ENCODE measurements at places on chromosomes 16 and 17. TPM values are rescaled to one million over a fixed set of nuclear protein-coding genes. Genes with fewer than 3 reads are reported as not detected.

GP1BA gene
- polyA plus RNA-seq, result 3.5 TPM

ASB16 gene
- polyA plus RNA-seq, result 2.7 TPM

HASPIN gene
- 2.1 TPM for polyA plus RNA-seq

TBX2 gene
- 187 TPM for polyA plus RNA-seq

FASN gene
- 22.6 TPM for polyA plus RNA-seq

GFAP gene
- 0.19 TPM for polyA plus RNA-seq

CDH1 gene
- polyA plus RNA-seq, result 196 TPM

EVI2B gene
- polyA plus RNA-seq, result 3.6 TPM

SULT1A1 gene
- 21.4 TPM for polyA plus RNA-seq

MMP28 gene
- polyA plus RNA-seq, result 7.8 TPM

TNP2 gene
- not detected for polyA plus RNA-seq

PFAS gene
- polyA plus RNA-seq, result 37.1 TPM

KRT20 gene
- not detected for polyA plus RNA-seq

APOBR gene
- 1.7 TPM for polyA plus RNA-seq

C16orf86 gene
- polyA plus RNA-seq, result 2.0 TPM

Measured in right lung (tissue), 10 donors.